ENCODE measurements at places on chromosomes 2 and 18. TPM values are rescaled to one million over a fixed set of nuclear protein-coding genes. Genes with fewer than 3 reads are reported as not detected.

Gene NOTO
- polyA plus RNA-seq: 0.07 TPM

Gene STRADB
- polyA plus RNA-seq: 70.8 TPM

Gene DNER
- 57.8 TPM for polyA plus RNA-seq

Gene GBX2
- polyA plus RNA-seq: 0.64 TPM

Gene USP34
- polyA plus RNA-seq: 141 TPM

Gene CYRIA
- 2.3 TPM for polyA plus RNA-seq

Gene SCN3A
- polyA plus RNA-seq: 0.83 TPM

Gene CHRNG
- 1.1 TPM for polyA plus RNA-seq

Gene CENPA
- polyA plus RNA-seq: 12.1 TPM

Gene SERPINB2
- polyA plus RNA-seq: 0.15 TPM

Gene INHA
- polyA plus RNA-seq: 5.1 TPM

Gene GALNT5
- polyA plus RNA-seq: 0.45 TPM

Gene CRYGC
- polyA plus RNA-seq: not detected

Gene FNDC4
- 6.4 TPM for polyA plus RNA-seq

Gene SH3YL1
- polyA plus RNA-seq: 96.3 TPM

Gene CCDC142
- 11.5 TPM for polyA plus RNA-seq

Gene IKZF2
- 6.5 TPM for polyA plus RNA-seq

Gene RUFY4
- polyA plus RNA-seq: 0.23 TPM

Gene OTX1
- polyA plus RNA-seq: 0.05 TPM

Gene C2orf72
- polyA plus RNA-seq: 3.3 TPM

Gene CFAP65
- polyA plus RNA-seq: 0.11 TPM

Gene AKAIN1
- polyA plus RNA-seq: not detected

Gene CTLA4
- not detected for polyA plus RNA-seq

Gene DSC1
- polyA plus RNA-seq: 1.7 TPM

Gene RAB6C
- polyA plus RNA-seq: 0.14 TPM

Gene LMAN2L
- 50.6 TPM for polyA plus RNA-seq

Gene TUBB8B
- polyA plus RNA-seq: 1.8 TPM

Gene SMIM21
- 0.26 TPM for polyA plus RNA-seq

Gene G6PC2
- 0.05 TPM for polyA plus RNA-seq

Gene RAMP1
- 3.5 TPM for polyA plus RNA-seq

Gene C2orf81
- 9.6 TPM for polyA plus RNA-seq

Gene OR6B2
- polyA plus RNA-seq: not detected

Gene ZNF512
- 76.3 TPM for polyA plus RNA-seq

Gene LRP1B
- 0.77 TPM for polyA plus RNA-seq

Gene KCNIP3
- polyA plus RNA-seq: 12.4 TPM

Gene CELF4
- polyA plus RNA-seq: 4.5 TPM

Gene IGFBP5
- 284 TPM for polyA plus RNA-seq

Gene PSMA8
- polyA plus RNA-seq: not detected

Gene MAP2
- 36.6 TPM for polyA plus RNA-seq

Gene IL1R2
- polyA plus RNA-seq: 0.31 TPM

Gene LYPD1
- polyA plus RNA-seq: 93.0 TPM

Gene PIEZO2
- polyA plus RNA-seq: 13.6 TPM

Gene REG1B
- not detected for polyA plus RNA-seq

Gene CCDC68
- polyA plus RNA-seq: 12.8 TPM

Gene CLEC4F
- polyA plus RNA-seq: 0.09 TPM

Gene SERPINB11
- polyA plus RNA-seq: not detected

Gene SERPINB3
- 0.14 TPM for polyA plus RNA-seq

Gene OTOF
- 0.12 TPM for polyA plus RNA-seq

Gene IMPA2
- polyA plus RNA-seq: 97.2 TPM

Measured in renal cortex interstitium (tissue), 15 donors.